BJ (cell line): ENCODE measurements at places on chromosomes 2 and 18.

DNA sequence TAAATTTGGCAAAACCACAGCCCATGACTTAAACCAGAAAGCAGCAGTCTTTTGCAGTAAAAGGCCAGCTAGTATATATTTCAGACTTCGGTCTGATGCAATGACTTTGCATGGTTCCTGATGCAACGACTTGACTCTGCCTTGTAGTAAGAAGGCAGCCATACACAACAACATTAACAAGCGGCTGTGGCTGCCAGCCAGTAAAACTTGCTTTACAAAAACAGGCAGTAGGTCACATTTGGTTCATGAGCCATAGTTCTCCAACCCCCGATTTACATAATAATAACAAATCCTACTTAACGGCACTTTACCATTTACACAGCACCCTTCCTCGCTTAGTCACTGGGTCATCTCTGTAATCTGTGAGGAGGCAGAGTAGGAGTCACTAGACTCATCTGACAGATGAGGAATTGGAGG lies 410.3 kb downstream of the LRATD1 start:
- DNase-seq: no peak

GRCh38 chr2:48527226-48527885 lies 2.6 kb upstream of the STON1 start:
- no peak for DNase-seq

GRCh38 chr2:49224426-49225010 lies 70.2 kb upstream of the FSHR start:
- no peak for DNase-seq

- no peak for DNase-seq
Measured at GRCh38 chr2:85724731-85725181, 29.0 kb upstream of the ATOH8 start.

DNA sequence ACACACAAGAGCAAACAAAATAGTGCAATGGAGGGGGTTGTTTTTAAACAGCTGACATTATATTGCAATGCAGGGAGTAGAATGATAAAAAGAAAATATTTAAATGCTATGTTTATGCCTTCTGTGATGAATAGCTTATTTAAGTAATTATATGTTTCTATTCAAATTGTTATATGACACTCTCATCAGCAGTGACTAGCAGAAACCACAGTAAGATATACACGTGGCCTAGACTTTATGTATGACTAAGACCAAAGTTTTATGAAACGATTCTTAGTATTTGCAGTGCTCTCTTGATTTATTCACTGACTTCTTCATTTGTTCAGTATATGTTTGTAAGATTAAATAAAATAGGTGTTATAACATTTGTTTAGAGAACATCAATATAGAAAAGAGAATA lies 26.1 kb upstream of the C1D start:
- DNase-seq: no peak

DNA sequence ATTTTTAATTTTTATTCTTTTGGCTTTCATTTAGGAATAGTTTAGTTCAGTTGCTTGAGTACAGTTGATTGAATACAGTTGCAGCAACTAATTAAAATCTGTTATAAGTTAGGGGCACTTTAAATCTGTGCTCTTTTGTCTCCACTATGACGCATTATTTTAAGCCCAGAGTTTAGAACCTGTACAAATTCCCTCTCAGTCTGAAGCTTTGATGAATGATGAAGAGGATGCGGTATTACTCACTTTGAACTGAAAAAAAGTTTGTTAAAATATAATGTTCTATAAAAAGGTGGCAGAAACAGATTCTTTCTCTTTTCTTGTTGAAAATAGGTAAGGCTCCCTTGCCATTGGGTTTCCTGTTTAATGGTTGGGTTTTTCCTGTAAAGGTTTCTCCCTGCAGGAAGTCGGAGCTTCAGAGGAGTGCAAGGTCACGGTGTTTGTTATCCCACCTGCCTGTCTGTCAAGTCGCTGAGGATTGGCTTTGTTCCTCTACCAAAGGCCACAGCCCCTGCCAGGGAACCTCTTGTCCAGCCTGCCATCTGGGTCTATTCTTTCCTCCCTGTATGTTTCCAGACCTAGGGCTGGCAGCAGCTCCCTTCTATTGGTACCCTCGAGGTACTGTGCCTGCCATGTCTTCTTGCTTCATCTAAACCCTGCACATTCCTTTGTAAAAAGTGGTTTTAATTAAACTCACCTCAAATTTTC lies 43.8 kb upstream of the FN1 start:
- DNase-seq: no peak

DNA sequence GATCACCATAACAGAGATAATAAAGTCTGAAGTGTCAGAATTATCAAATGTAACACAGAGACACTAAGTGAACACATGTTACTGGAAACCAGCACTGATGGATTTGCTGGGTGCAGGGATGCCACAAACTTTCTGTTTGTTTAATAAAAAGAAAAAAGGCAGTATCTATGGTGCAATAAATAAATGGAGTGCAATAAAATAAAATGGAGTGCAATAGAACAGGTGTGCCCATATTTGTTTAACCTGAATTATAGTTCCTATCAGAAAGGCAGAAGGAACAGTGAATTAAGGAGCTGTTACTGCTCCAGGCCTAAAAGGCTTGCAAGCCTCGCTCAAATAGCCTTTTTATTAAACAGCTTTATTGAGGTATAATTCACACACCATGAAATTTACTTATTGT lies 81.0 kb upstream of the KIDINS220 start:
- DNase-seq: no peak

DNA sequence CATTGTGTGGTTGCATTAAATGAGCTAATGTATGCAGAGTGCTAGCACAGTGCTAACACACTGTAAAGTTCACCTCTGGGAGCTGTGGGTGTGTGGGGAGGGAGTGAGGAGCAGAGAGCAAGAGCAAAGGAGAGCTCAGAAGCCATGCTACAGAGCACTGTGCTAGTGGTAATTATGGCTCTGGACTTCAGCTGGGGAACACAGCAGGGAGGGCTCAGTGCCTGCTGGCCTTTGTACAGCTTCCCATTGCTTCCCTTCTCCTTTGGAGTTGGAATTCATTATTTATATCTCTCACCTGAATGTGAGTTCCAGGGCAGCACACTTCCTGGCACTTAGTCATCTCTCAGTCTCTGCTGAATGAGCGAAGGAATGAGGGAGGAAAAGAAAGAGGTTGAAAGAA lies 2.5 kb upstream of the PLA2R1 start:
- DNase-seq: no peak

DNA sequence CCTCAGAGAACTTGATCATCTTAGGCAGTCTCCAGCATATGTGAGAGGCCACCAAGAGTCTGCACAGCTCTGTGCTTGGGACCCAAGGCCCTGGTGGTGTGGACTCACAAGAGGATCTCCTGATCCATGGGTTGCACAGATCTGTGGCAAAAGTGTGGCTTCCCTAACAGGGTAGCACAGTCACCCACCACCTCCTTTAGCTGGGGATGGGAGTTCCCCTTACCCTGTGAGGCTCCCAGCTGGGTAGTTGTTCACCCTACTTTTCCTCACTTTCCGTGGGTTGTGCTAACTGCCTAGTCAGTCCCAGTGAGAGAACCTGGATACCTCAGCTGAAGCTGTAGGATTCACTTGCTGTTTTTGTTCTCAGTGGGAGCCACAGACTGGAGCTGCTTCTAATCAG lies 123.7 kb downstream of the FTCDNL1 start:
- DNase-seq: no peak

DNA sequence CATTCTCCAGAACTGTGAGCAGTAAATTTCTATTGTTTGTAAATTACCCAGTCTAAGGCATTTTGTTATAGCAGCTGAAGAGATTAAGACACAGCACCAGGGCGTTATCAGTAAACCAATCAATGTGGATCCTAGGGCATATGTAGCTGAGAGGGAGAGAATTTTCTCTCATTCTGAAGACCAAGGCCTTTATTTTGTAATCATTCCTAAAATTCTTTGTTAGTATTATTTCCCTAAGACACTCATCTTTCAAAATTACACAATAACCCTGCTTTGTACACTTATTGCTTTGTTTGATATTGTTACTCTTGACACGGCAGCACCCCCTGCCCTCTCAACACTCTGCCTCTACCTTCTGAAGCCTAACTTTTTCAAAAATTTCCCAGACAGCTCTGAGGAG lies 419.1 kb downstream of the SLC4A3 start:
- no peak for DNase-seq

GRCh38 chr2:141048951-141049350 lies 1081.9 kb downstream of the LRP1B start:
- no peak for DNase-seq

DNA sequence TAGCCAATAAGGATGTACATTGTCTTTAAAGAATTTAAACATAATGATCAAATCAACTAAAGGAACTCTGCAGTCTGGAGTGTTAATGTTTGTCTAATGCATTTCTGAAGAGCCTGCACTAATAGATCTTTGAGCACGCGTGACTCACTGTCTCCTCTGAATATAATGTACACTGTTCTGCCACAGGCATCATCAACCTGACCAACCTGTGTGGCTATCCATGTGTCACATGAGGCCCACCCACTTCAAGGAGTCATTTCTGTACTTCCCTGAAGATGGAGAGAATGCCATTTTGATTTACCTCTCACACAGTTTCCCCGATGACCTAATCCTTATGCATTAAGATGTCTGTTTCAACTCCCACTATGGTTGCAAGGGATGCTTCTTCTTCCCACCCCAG lies 434.0 kb upstream of the SPHKAP start:
- no peak for DNase-seq

GRCh38 chr2:232372231-232373208 lies 6.0 kb upstream of the ALPP start:
- DNase-seq: no peak

- no peak for DNase-seq
Measured at GRCh38 chr2:181774685-181775084, 94.4 kb upstream of the NEUROD1 start.

GRCh38 chr18:74040459-74041332 lies 106.9 kb downstream of the FBXO15 start:
- no peak for DNase-seq

DNA sequence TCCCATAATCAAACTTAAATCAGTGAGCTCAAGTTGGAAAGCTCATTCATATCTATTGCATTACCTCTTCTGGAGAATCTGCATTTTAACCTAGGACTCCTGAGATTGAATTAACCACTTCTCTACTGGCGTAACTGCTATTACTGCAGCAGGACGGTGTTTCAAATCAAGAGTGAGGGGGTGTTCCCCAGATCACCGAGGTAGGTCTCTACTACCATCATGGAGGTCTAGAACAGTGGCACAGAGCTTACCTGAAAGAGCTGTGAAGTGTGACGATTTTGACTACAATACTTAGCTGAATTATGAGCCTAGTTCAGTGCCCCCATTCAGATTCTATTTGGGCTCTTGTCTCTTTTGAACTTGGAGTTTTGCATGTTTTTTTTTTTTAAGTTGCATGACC lies 119.5 kb downstream of the POLE4 start:
- DNase-seq: no peak

DNA sequence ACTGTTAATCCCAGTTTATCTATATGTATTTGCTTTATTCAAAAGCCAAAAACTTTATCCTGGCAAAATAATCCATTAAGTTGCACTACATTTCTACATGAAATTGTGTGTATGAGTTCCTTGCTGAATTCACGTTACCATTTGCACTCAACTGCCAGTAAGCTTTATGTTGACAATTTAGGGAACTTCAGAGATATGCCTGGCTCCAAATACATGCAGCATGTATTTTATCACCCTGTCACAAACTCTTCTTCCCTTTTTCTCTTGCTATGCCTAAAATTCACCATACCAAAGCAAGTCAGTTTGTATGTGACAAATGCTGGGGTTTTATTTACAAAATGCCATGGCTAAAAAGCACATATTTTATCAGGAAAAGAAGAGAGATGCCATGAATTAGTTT lies 157.6 kb upstream of the CDH2 start:
- no peak for DNase-seq

DNA sequence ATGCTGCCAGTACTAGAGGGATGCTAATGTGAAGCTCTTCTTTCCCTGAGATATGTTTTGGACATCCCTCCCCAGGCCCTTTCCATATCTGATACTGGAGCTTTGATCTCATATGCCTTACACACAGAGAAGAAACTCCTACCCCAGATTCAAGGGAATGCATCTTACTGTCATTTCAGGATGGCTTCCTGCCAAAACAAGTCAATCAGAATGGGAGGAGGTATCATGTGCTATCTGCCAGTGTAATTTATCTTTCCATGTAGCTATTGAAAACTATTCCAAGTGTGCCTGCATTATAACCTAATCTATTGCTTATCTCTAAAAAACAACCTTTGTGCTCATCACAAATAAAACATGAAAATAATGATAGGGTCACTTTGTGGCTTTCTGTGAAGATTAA lies 269.9 kb upstream of the SETBP1 start:
- DNase-seq: no peak

DNA sequence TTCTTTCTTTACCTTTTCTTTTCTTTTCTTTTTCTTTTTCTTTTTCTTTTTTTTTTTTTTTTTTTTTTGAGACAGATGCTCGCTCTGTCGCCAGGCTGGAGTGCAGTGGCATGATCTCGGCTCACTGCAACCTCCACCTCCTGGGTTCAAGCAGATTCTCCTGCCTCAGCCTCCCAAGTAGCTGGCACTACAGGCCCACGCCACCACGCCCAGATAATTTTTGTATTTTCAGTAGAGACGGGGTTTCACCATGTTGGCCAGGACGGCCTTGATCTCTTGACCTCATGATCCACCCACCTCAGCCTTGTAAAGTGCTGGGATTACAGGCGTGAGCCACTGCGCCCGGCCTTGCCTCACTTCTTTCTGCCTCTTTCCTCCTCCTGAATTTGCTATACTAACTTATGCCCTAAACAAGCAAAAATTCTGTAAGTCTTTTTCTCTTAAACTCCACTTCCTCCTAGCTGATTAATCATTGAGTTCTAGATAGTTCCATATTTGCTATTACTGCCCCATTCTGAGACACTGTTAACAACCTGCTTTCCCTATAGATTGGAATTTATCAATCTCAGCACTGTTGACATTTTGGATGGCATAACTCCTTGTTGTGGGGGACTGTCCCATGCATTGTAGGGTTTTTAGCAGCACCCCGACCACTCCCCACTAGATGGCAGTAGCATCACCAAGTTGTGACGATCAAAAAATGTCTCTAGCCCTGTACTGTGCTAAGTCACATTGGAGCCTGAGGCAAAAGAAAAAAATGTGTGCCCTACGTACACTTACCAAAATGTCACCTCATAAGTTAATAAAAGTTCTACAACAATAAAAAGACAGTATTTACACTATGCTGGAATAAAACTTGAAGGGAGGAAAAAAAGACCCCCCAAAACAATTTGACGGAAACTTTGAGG lies 16.4 kb upstream of the THADA start:
- DNase-seq: no peak

GRCh38 chr2:47486841-47487497 lies 84.0 kb downstream of the MSH2 start:
- no peak for DNase-seq

- DNase-seq: no peak
Measured at GRCh38 chr2:230934231-230935129, 9.4 kb upstream of the GPR55 start.
